ENCODE measurements at places on chromosomes 5 and 9.

- peak; percentile 75 for DNase-seq
Measured at GRCh38 chr9:77457916-77458592, 190.1 kb downstream of the GNA14 start.

DNA sequence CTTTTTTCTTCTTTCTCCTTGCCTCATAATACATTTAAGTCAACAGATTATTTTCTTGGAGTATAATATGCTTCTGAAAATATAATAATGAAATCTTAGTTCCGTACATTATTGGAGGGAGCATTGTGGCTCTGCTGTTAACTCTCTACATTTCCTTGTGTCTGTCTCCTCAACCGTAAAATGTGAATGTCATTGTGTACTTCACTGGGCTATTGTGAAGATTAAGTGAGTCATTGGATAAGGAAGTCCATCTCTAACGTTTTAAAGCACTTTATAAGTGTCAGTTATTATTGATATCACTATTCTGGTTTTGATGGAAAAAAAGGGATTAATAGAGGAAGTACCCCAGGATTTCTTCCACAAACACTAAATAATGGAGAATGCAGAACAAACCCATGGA, 304.5 kb upstream of the RFX3 start:
- no peak for DNase-seq

GRCh38 chr5:62569470-62569869, 9.1 kb upstream of the LRRC70 start:
- no peak for DNase-seq

GRCh38 chr5:157387683-157388093, 72.3 kb upstream of the NIPAL4 start:
- no peak for DNase-seq

GRCh38 chr5:40656766-40657165, 22.9 kb upstream of the PTGER4 start:
- DNase-seq: no peak

DNA sequence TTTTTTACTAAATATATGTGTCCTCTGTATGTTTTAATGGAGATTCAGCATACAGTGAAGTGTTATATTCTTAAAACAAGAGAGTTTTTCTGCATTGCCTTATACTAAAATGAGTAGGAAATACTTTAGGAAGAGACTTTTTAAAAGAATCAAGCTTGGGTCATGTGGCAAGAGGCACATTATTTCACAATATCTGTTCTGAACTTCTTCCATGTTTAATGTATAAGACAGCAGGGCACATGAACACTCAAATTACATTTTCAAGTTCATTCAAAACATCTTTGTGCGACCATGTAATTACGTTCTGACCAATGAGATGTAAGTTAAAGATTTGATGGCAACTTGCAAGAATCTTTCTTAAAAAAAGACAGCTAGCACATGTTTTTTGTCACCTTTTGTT, 1055.9 kb downstream of the NR2F1-AS1 start:
- no peak for DNase-seq

DNA sequence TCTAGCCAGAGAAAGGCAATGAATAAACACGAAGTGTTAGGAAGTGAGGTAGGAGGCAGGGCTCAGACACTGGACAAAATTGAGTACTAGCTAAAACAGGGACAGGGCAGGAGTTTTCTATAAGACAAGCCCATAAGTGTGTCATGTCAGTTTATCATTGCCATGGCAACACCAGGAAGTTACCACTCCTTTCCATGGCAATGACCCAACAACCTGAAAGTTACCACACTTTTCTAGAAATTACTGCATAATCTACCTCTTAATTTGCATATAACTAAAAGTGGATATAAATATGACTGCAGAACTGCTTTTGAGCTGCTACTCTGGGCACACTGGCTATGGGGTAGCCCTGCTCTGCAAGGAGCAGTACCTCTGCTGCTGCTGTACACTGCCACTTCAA, 442.5 kb upstream of the COX7C start:
- DNase-seq: no peak

DNA sequence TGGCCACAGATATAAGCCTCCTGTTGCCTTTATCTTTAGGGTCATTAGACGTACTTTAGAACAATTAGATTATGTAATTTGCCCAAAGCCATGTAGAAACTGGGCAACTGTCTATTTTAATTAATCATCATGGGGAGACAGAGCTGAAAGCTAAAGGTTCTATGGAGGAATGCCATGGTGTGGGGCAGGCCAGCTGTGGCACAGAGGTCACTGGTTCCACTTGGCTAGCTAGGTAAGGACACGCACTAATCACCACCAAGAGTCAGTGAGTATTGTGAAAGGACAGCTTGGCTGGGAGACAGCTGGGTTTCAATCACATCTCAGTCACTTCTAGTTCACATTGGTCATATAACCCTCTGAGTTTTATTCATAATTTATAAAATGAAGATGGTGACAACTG, 81.7 kb downstream of the HMHB1 start:
- no peak for DNase-seq

- DNase-seq: peak; percentile 79
Measured at GRCh38 chr5:76715736-76716455, at the start of gene F2R. TSS of gene F2R (plus strand) at chr5:76716126. CDS start at chr5:76716308, 182 bp downstream.

GRCh38 chr9:124006448-124007361, 4.9 kb upstream of the LHX2 start:
- no peak for DNase-seq

DNA sequence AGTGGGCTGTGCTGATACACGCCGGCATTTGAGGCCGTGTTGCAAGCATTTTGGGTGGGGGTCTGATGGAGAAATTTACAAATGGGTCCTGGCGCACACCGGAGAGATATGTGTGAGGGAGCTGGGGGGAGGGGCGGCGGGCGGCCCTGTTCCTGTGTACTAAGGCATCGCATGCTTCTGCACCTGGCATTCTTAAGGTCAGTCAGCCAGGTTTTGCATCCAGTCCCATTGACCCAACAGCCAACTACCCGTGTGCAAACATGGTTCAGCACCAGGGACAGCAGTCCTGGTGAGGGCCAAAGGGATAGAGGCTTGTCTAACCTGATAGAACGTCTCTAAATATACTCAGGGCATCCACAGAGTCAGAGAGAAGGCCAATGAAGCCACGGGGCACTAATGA, 839 bp downstream of the GABRG2 start:
- no peak for DNase-seq

DNA sequence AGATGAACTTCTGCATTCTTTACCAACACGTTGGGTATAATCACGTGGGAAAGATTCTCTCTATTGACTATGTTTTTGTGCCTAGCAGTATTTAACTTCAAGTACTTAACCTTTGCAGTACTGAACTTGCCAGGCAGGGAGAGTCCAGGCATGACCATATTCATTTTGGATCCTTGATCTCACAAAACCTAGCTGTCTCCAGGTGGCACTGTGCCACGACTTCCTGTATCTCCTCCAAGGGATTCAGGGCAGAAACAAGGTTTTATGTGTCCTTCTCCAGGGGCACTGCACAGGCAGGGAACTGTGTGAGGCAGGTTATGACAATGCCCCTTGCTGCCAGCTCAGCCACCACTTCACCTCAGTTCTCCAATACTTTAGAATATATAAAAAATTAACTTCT, 11.7 kb upstream of the IFNA5 start:
- no peak for DNase-seq

DNA sequence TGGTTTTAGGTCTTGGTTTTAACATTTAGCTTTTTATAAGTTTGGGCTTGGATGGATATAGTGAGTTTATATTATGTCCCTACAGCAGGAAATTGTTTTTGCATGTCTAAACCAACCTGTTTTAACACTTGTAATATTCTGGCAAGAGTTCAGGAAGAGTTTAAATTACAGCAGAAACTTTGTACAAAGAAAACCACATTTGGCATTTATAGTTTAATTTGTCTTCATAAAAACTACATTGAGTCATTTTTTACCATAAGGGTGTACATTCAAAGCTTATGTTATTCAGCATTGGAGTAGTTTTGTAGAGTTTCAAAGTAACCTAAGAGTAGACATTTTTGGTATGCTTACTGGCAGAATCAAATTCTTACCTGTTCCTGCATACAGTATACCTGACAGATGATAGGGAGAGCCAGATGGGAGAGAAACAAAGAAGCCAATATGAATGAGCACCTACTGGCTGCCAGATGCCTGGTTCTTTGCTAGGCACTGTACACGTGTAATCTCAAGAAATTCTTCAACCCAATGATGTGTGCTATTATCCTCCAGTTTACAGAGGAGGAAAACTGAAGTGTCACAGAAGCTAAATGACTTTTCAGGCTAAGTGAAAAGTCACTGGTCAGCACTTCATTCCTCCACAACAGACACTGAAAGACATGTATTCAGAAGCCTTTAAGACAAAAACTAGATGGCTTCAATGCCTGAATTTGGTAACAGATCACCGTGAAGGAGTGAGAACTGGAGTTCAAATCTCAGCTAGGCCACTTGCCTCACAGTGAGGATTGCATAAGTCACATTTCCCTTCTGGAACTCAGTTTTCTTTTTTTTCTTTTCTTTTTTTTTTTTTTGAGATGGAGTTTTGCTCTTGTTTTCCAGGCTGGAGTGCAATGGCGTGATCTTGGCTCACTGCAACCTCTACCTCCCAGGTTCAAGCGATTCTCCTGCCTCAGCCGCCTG, 25.9 kb upstream of the ECM2 start:
- DNase-seq: no peak

GRCh38 chr9:8694983-8695588, 895.5 kb upstream of the DMAC1 start:
- DNase-seq: no peak

GRCh38 chr5:129096382-129096991, 1.9 kb downstream of the ISOC1 start:
- DNase-seq: no peak

- no peak for DNase-seq
Measured at GRCh38 chr9:38626006-38626405, 5.6 kb upstream of the ANKRD18A start.

DNA sequence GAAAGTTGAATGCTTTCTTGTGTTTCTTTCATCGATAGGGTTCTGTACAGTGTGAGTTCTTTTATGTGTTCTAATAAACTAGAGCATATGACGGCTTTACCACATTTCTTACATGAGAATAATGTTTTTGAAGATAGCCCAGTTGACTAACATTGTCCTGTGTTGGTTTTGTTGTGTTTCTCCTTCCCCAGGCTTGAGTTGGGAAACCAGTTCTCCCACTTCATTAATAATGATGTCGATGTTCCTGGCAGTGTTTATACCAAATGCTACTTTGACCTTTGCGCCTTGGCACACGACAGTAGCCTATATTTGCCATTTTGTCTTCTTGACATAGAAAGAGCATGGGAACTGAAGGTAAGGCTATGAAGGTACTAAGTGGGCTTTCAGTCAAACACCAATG, 14.4 kb upstream of the ZNF782 start:
- no peak for DNase-seq

GRCh38 chr9:86458191-86458855, 104.1 kb upstream of the TUT7 start:
- no peak for DNase-seq

- no peak for DNase-seq
Measured at GRCh38 chr9:129746092-129746777, 6.6 kb downstream of the PTGES start.

DNA sequence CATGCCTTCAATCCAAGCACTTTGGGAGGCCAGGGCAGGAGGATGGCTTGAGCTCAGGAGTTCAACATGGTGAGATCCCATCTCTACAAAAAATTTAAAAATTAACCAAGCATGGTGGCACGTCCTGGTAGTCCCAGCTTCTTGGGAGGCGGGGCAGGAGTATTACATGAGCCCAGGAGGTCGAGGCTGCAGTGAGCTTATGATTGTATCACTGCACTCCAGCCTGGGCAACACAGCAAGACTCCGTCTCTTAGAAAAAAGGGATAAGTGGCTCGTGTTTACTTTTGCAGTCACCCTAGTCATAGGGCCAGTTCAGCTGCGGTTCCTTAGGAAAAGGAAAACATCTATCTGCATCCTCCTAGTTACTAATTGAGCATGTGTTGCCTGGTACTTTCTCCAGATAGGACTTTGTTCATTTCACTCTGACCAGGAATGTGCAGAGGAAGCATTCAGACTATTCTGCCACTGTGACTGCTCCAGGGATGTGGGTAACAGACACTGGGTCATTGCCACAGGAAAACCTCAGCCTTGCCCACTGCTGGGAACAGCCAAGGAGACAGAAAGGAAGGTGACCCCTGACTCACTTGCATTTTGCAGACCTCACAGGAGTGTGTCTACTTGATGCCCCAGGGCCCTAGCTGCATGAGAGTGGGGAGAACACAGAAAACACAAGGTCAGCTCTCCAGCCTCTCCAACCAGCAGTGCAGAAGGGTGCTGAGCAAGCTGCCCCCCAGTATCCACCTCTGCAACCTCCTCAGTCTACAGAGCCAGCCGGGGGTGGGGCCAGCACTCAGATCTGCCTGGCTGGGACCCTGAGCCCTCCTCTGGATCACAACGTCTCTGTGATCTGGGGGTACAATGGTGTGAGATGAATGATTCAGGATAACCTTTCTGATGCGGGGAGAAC, 33.9 kb upstream of the ALDH1B1 start:
- no peak for DNase-seq

GRCh38 chr9:33408087-33408486, 5.7 kb upstream of the AQP7 start:
- no peak for DNase-seq

GRCh38 chr5:56328753-56329560, 95.8 kb upstream of the ANKRD55 start:
- DNase-seq: peak; percentile 59

GRCh38 chr9:518540-518939, 303.9 kb downstream of the DOCK8 start:
- DNase-seq: no peak

DNA sequence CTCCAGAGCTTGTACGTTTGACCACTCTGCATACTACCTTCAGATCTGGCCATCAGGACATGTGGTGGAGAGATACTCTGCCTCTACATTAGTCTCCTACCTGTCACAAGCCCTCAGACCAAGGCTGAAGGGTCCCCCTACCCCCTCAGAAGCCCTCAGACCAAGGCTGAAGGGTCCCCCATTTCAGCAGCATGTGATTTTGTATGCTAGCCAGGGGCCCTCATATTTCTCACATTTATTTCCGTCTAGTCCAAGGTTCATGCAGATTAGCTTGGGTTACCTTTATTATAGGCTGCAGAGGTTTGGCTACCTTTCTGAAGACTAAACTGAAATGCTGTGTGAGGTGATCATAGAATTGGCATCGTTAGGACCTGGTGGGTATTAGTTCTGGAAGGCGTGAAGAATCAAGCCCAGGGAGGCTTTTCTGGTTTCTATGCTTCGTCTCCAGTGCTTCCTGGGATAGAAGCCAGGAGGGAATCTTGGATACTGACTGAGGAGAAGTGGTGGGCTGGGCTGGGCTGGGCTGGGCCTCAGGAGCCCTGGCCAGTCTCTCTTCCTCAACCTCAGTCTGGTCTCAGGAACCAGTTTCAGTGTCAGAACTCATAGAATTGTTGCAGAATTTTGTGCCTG, 2.8 kb downstream of the SMIM32 start:
- DNase-seq: no peak

- no peak for DNase-seq
Measured at GRCh38 chr5:171627936-171628632, 157.5 kb upstream of the SMIM23 start.

GRCh38 chr5:160649304-160649703, 202.7 kb downstream of the ATP10B start:
- no peak for DNase-seq

DNA sequence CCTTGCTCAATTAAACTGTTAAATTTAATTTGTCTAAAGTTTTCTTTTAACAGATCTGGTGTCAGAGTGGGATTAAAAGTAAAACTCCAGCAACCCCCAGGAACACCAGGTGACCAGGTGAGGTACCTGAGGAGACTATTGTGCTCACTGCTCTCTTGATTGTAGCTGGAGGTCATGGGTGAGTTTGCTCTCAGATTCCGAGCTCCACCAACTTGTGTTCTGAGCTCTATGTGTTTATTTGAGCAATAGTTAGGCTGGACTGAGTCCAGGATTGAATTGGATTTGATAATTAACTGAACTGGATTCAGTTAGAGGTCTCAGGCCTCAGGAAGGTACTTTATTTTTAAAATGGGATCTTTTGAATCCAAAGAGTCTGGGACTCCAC, 17.9 kb upstream of the SCGB3A2 start:
- DNase-seq: no peak

All from activated CD8-positive, alpha-beta memory T cell treated with anti-CD3 and anti-CD28 coated beads, Interleukin-2, amount 50 U/mL, for 48 hours (primary cell).